Colonic mucosa (tissue), 4 donors: ENCODE measurements at places on chromosomes 7 and 10. TPM values are rescaled to one million over a fixed set of nuclear protein-coding genes. Genes with fewer than 3 reads are reported as not detected.

RASA4B gene
- 13.2 TPM for total RNA-seq

PANK1 gene
- 22.8 TPM for total RNA-seq

ZNF727 gene
- 0.69 TPM for total RNA-seq

CYP2E1 gene
- total RNA-seq: 0.90 TPM

MCM10 gene
- total RNA-seq: 2.4 TPM

GPC2 gene
- total RNA-seq: 4.0 TPM

TIMM23 gene
- total RNA-seq: 73.1 TPM

PAPOLB gene
- not detected for total RNA-seq

SLC26A3 gene
- 1,169 TPM for total RNA-seq

PAX2 gene
- not detected for total RNA-seq

EPDR1 gene
- 5.6 TPM for total RNA-seq

NUTM2D gene
- 1.8 TPM for total RNA-seq

CREB5 gene
- 0.54 TPM for total RNA-seq

AMZ1 gene
- not detected for total RNA-seq

DLX6 gene
- total RNA-seq: not detected

SPDYE9 gene
- not detected for total RNA-seq

PPP1R17 gene
- not detected for total RNA-seq

PLCE1 gene
- total RNA-seq: 45.5 TPM

CYP2C19 gene
- 1.9 TPM for total RNA-seq

COPG2 gene
- total RNA-seq: 24.2 TPM

LIPA gene
- 37.8 TPM for total RNA-seq

MPP7 gene
- 25.7 TPM for total RNA-seq

GBX1 gene
- not detected for total RNA-seq

CCDC6 gene
- 91.0 TPM for total RNA-seq

ZNF365 gene
- 0.25 TPM for total RNA-seq

GAD2 gene
- total RNA-seq: not detected

SPDYE8 gene
- not detected for total RNA-seq

VSTM4 gene
- total RNA-seq: 3.1 TPM

MYOF gene
- total RNA-seq: 90.9 TPM

PDE6C gene
- total RNA-seq: not detected

R3HCC1L gene
- 16.7 TPM for total RNA-seq

EIF5AL1 gene
- total RNA-seq: 0.19 TPM

CARD11 gene
- 1.8 TPM for total RNA-seq

EMX2 gene
- not detected for total RNA-seq

KCNIP2 gene
- total RNA-seq: 1.5 TPM

VCL gene
- total RNA-seq: 99.9 TPM

FAM25A gene
- not detected for total RNA-seq

PRSS1 gene
- 41.2 TPM for total RNA-seq

LRIT2 gene
- total RNA-seq: not detected

PRRT4 gene
- not detected for total RNA-seq

GNGT1 gene
- total RNA-seq: not detected

FAM131B gene
- total RNA-seq: 1.8 TPM

TRAPPC14 gene
- 40.3 TPM for total RNA-seq

TAS2R41 gene
- total RNA-seq: not detected

PTPN20 gene
- total RNA-seq: 2.7 TPM

TMEM130 gene
- 1.5 TPM for total RNA-seq

LRRC18 gene
- not detected for total RNA-seq

OLAH gene
- not detected for total RNA-seq

ABCB4 gene
- total RNA-seq: 0.35 TPM

BMPER gene
- 1.3 TPM for total RNA-seq

AKR1C8 gene
- total RNA-seq: not detected

OPALIN gene
- not detected for total RNA-seq

FZD8 gene
- total RNA-seq: 11.0 TPM
